ENCODE measurements at places on chromosomes 2 and 18.
A peak's percentile ranks its signal among the peaks of the same experiment; 100 is the strongest.

GRCh38 chr2:144071461-144071860, 448.5 kb downstream of the ZEB2 start:
- no peak for DNase-seq

DNA sequence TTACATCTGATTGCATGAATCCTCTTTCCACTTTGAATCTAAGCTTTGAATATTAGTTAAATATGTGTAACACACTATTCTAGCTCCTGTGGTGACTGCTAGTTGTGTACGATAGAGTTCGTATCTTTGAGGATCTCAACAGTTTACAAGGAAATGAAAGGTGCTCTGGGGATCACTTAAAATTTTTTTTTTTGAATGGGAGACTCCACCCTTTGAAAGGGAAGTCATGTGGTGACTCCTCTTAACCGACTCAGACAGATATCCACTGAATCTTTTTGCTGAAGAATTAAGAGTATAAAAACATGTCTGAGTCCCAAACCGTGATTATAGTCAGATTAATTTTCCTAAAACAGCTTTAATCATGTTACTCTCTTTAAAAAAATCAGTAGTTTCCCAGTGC, 4.0 kb downstream of the CLIP4 start:
- no peak for DNase-seq

DNA sequence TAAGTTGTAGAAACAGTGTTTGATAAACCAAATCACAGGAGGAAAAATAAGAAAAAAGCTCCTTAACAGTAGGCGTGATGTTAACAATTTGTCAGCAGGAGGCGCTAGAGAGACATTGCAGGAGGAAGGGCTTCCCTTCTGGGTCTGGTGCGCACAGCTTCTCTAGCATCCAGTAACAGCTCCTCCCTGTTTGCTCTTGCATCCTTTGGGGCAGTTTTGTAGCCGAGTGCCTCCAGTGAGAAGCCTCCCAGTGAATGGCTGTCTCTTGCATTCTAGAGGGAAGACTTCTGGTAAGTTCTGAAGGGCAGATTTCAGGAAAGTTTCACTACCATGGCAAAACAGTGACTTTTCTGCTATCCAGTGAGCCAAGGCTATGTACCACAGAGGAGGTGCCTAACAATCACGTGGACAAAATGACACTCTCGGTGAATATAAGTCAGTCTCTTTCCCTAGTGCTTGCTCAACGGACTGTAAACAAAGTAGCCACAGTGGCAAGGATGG, 9.5 kb upstream of the ZNF396 start:
- peak; percentile 85 for DNase-seq

- no peak for DNase-seq
These were observed 44.7 kb upstream of the FLACC1 start for GRCh38 chr2:201401815-201402214.

GRCh38 chr2:202141329-202141947, 68.4 kb downstream of the KIAA2012 start:
- DNase-seq, result no peak

DNA sequence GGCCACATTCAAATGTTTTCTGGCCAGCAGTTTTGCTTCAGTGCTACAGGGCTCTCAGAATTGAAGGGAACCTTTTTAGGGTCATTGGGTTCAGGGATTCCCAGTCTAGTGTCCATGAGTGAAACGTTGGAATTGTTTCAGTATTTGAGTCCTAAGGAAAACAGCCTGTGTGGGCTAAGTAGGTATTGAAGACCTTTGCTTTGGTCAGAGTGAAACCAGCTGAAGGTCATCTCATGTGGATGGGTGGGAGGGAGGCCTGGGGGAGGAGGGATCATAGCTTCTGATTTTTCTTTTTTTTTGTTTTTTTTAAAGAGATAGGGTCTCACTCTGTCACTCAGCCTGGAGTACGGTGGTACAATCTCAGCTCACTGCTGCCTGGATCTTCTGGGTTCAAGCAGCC, 20.2 kb downstream of the B3GNT2 start:
- no peak for DNase-seq

- DNase-seq, result no peak
These were observed 67.0 kb upstream of the TNFRSF11A start for GRCh38 chr18:62258093-62258492.

DNA sequence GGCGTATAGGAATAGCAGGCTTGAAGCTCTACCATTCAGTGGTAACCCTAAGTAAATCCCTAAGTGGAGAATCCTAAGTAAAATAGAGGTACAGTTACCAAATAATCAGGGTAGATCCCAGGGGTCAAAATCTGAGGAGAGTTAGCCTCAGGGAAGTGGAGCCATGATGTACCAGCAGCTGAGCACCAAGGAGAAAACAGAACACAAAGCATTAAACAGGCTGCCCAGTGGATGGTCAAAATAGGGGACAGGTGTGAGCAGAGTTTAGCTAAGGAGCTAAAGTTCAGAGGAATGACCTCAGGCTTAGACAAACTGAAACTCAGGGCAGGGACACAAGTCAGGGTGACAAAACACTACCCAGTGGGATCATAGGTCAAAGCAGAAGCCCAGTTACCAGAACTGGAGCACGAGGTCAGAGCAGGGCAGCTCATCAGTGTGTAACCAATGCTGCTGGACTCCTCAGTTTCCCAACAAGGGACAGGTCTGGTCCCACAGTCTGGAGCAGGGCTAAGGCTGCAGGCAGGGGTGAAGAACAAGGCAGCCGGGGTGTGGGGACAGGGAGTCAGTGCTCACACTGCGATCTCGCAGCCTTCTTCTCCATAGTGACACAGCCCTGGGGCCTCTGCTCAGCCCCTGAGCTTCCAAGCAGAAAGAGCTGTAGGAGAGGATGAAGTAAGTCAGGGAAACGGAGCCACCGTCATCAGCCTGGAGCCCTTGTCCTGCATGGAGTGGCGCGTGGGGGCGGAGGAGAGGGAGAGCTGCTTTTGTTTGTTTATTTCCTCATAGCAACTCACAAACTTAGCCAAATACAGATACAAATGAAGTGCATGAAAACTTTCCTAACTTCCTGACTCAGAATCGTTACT, 264.0 kb downstream of the MREG start:
- peak; percentile 55 for DNase-seq

- no peak for DNase-seq
These were observed 36.5 kb downstream of the DTNA start for GRCh38 chr18:34746614-34747013.

GRCh38 chr2:173964565-173965371, 405 bp downstream of the SP3 start:
- peak; percentile 90 for DNase-seq

DNA sequence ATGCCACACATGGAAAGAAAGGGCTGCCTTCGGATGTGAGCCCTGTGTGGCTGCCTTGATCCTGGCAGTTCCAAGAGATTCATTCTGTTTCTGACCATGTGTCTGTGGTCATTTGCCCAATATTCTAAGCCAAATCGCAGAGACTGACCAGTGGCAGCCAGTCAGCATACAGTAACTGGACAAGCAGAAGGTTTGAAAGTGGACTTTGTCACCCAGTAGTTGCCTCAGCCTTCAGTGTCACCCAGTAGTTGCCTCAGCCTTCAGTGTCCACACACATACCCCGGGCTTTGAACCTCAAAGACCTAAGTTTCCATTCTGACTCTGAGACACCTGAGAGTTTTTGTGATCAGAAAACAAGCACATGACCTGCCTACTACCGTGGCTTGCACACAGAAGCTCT, 5.0 kb downstream of the RFX8 start:
- DNase-seq, result no peak

DNA sequence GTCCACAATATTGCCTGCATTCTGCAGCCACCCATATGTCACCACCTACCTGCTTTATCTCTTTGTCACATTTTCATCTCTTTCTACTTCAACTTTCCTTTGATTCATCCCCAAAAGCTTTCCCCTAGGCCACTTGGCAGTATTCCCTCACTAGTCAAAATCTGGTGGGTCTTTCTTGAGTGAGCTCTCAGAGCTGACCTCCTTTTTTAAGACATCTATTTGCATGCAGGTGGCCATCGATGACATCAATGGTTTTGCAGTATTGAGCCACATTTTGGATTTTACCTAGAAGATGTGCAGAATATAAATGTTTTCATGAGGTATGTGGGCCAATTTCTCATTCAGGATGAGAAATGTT, 133.4 kb upstream of the REG3A start:
- no peak for DNase-seq

DNA sequence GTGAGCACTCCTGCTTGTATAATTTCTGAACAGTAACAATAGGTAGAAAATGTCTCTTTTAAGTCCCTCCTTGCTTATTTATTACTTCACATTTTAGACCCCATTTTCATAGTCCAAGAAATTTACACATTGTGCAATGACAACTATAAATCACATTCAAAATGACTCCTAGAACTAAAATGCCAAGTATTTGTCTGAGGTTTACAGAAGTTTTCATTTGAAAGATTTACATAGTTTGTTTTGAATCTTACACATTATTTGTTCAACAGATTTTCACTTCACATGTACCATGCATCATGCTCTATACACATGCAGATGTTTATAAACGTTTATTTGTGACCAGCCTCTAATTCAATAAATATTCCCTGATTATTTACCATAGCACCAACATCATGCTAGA, 15.7 kb upstream of the TRIB2 start:
- DNase-seq, result no peak

GRCh38 chr2:178306352-178307073, 112.2 kb downstream of the OSBPL6 start:
- peak; percentile 77 for DNase-seq

GRCh38 chr2:24881623-24882022, 38.4 kb downstream of the ADCY3 start:
- DNase-seq, result no peak

- peak; percentile 38 for DNase-seq
These were observed 39.7 kb upstream of the IGFBP5 start for GRCh38 chr2:216735086-216735485.

GRCh38 chr2:27093430-27094352, 7.1 kb downstream of the KHK start:
- DNase-seq, result no peak

- no peak for DNase-seq
These were observed 8.3 kb upstream of the PRKAG3 start for GRCh38 chr2:218839888-218840287.

DNA sequence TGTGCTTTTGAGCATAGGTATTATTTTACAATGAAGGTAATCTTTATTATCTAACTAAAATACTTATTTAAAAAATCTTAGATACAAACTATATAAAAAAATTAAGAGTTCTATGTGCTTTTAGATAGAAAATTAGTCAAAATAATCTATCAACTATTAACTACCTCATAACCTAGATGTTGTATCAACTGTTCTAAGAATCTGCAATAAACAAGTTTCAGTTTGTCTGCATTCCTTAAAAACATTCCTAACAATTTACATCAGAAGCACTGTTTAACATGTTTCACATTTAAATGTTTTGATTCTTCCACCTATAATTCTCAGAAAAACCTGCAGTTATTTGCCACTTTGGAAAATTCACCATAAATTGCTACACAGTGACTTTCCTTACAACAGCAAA, 33.3 kb downstream of the NDUFS1 start:
- no peak for DNase-seq

- no peak for DNase-seq
These were observed 78.3 kb upstream of the CRIM1 start for GRCh38 chr2:36277146-36277808.

GRCh38 chr2:232816657-232817056, 40.3 kb upstream of the KCNJ13 start:
- DNase-seq, result no peak

DNA sequence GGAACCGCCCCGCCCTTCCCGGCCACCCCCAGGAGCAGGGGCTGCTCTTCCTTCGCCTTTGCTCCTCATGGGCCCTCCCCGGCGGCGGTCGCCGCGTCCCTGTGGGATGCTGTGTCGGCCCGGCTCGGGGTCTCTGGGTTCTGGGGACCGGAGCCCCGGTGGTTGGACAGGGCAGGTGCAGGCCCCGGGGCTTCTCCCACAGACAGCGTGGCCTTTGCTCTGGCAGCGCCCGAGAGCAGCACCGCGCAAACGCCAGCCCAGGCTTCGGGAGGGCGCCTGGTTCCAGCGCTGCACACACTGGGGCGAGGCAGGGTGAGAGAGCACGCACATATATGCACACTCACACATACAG, 9.0 kb upstream of the KCNG2 start:
- DNase-seq, result no peak

DNA sequence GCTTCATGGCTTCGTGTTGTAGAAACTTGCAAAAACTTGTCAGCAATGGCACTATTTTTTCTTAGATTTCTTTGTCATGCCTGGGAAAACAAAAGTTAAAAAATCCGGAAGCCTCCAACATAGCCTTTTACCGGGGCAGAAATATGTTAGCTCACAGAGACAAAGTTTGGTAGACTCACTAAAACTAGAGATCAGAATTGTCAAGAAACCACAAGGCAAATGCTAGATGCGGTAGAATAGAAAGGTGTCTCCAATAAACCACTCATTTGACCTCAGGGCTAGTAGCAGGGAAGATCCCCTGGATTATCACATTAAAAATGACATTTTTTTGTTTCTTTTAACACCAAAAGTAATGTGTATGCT, 405 bp downstream of the CASP10 start:
- no peak for DNase-seq

- DNase-seq, result no peak
These were observed 118.3 kb downstream of the RPRM start for GRCh38 chr2:153360239-153360638.

DNA sequence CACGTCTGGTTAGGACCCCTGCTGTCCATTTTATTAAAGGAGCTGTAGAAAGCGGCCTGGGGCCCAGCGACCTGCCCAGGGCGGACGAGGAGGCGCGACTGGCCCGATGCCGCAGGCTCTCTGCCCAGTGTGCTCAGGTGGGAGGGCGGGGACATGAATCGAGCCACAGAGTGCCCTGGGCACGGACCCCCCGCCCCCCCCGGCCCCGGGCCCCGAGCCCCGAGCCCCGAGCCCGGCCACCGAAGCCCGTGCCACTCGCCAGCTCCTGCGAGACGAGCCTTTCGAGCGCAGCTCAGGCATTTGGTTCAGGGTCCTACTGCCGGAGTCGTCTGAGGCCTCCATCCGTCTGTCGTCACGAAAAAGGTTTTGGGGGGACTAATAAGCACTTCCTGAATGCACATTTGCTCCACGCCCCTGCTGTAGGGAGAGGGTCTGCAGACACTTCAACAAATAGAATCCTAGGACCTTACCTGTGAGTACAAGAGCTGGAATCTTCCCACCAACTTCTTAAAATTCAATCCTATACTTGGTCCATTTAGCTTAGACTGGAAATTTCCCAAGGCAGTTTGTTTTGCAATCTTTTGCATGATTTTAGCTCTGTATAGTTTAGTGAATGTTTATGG, 602 bp upstream of the ADAM17 start:
- DNase-seq, result no peak

GRCh38 chr2:98876741-98877140, 59.3 kb downstream of the CRACDL start:
- no peak for DNase-seq

GRCh38 chr2:163919717-163920116, 183.9 kb upstream of the FIGN start:
- no peak for DNase-seq

DNA sequence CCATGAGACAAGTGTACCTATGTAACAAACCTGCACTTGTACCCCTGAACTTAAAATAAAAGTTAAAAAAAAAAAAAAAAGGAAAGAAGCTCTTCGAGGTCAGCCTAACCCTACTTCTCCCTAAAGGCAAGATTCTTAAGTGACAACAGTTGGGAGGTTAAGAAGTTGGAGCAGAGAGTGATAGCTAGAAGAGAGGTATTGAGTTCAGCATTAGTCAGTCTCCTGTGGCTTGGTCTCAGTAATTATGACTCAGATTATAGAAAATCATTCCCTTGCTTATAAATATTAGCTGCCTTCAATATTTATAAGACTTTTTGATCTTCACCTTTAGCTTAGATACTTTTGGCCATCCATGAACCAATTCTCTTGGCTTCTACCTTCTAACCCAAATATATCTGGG, 926.8 kb upstream of the SLC39A10 start:
- no peak for DNase-seq

- DNase-seq, result no peak
These were observed 52.5 kb downstream of the IL1RL2 start for GRCh38 chr2:102239344-102239743.

GRCh38 chr2:238927746-238928519, 80.0 kb downstream of the TWIST2 start:
- no peak for DNase-seq

Data from testis (tissue), 5 donors.